Thoracic aorta (tissue), 2 donors: ENCODE measurements at places on chromosomes 3 and 15. TPM values are rescaled to one million over a fixed set of nuclear protein-coding genes. Genes with fewer than 3 reads are reported as not detected.
A peak's percentile ranks its signal among the peaks of the same experiment; 100 is the strongest.

GRCh38 chr15:28955160-28955992 lies 69.6 kb downstream of the APBA2 start:
- DNase-seq, result no peak

KCTD6 gene
- total RNA-seq, result 28.6 TPM

C3orf20 gene
- total RNA-seq, result not detected

MLH1 gene
- total RNA-seq, result 33.6 TPM

KY gene
- 2.6 TPM for total RNA-seq

GRCh38 chr15:85839643-85840042 lies 44.9 kb upstream of the KLHL25 start:
- DNase-seq, result no peak

CCRL2 gene
- total RNA-seq, result 0.41 TPM

DNA sequence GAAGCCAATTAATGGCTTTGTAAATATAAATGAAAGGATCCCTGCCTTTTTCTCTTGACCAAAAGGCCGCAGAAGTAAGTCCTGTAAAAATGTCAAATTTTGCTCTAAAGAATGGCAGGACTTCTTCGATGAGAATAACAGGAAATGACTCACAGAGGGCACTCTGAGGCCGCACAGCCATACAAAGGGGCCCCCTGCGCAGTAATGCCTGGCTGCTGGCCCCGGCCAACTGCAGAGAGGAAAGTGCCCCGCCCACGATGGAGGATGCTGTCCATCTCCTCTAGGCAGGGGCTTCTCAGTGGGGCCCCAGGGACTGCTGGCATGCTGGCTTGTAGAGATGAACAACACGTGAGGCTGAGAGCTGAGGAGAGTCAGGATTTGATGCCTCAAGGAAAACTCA lies 18.1 kb upstream of the SCN10A start:
- DNase-seq, result peak; percentile 11

- no peak for DNase-seq
Measured at GRCh38 chr3:123941542-123941941, 19.5 kb downstream of the CCDC14 start.

GPR27 gene
- total RNA-seq, result 1.3 TPM

GRCh38 chr3:72345237-72345878 lies 502.9 kb downstream of the SHQ1 start:
- DNase-seq, result no peak

XRN1 gene
- 66.9 TPM for total RNA-seq

OCA2 gene
- total RNA-seq, result 8.0 TPM

ZCWPW2 gene
- 0.81 TPM for total RNA-seq

DNA sequence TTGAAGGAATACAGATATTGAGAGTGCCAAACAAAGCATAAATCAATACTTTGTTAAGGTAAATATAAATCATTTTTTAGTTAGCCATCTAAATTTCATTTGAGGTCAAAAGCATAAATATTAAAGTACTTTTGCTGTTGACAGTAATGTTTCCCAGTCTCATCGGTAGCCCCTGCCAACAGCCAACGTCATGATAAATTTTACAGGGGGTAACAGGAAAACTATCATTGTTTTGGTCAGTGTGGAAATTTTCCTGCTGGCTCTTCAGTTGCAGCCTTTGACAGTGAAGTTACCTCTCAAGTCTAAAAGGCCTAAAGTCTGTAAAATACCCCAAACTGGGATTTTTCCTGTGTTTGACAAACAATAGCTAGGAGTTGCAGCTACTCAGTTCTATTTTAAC lies 37.3 kb upstream of the TTC14 start:
- DNase-seq, result no peak

- DNase-seq, result peak; percentile 62
Measured at GRCh38 chr3:194671900-194672808, at the start of gene LSG1. Gene LSG1 (minus strand): TSS chr3:194672191. CDS start chr3:194672162, 29 bp downstream.

DNA sequence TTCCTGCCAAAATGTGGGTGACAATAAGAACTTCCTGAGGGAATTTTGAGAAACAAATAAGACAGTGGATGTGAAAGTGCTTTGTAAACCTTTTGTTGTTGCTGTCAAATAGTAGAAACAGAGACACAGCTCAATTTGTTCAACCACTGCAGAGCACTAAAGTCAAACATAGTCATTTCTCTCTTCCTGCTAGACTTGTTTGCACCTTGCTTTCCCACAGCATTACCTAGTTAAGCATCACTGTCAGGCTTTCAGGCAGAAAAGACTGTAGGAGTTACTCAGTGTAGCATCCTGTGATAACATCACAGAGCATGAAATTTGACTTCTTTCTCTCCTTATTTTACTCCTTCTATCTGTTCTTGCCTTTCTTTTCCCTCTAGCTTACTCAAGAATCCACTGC lies 27.1 kb downstream of the SLC12A1 start:
- no peak for DNase-seq

SMCO1 gene
- total RNA-seq, result not detected

SCAMP5 gene
- total RNA-seq, result 3.5 TPM

- DNase-seq, result no peak
Measured at GRCh38 chr3:72085036-72085435, 300.1 kb upstream of the PROK2 start.

GRCh38 chr15:90588427-90588826 lies 58.7 kb downstream of the CRTC3 start:
- no peak for DNase-seq

DNA sequence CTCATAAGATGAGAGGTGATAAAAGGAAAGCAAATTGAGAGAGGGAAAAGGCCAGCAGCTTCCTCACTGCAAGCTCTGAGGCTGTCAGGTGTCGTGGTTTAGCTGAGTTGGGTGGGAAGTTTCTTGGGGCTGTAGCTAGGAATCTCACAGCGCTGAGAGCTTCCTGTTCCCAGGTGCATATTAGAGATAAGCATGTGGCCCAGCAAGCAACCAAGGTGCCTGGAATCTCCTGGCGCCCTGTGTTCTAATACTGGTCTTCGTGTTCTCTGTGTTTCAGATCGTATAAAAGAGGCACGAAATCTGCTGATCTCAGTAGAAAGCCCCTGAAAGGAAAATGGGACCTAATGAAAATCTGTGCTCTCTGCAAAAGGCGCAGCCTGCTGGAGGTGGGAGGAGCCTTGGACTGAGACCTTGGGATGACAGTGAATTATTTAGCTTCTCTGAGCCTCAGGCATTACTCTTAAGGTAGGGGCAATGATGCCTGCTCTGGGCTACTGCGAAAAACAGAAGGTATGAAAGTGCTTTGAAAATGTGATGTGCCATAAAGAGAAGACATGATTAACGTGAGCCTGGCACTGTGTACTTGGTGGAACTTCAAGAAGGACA lies 499.9 kb downstream of the TBL1XR1 start:
- no peak for DNase-seq
